ENCODE measurements at places on chromosomes 13 and 19.

GRCh38 chr13:42395086-42395821 lies 123.3 kb downstream of the AKAP11 start:
- DNase-seq, result peak; percentile 80

- no peak for DNase-seq
Measured at GRCh38 chr13:26515721-26516120, 41.8 kb upstream of the WASF3 start.

GRCh38 chr13:101703838-101704237 lies 251.4 kb downstream of the ITGBL1 start:
- DNase-seq, result no peak

DNA sequence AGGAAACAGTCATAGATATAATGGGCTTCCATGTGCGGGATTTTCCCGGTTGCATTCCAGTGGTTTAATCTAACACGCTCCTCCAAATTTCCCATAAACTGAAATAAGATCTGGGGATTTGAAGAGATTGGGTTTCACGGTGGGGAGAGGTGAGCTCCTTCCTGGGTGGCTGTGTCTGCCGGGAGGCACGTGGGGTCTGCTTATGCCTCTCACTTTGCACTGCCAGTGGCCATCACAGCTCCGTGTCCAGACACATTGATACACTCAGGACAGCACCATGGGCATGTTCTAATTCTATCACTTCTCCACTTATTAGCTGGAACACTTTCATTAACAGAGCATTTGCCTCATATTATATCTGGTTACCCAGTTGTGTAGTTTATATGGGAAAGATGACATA lies 73.4 kb downstream of the SOX1 start:
- DNase-seq, result no peak

DNA sequence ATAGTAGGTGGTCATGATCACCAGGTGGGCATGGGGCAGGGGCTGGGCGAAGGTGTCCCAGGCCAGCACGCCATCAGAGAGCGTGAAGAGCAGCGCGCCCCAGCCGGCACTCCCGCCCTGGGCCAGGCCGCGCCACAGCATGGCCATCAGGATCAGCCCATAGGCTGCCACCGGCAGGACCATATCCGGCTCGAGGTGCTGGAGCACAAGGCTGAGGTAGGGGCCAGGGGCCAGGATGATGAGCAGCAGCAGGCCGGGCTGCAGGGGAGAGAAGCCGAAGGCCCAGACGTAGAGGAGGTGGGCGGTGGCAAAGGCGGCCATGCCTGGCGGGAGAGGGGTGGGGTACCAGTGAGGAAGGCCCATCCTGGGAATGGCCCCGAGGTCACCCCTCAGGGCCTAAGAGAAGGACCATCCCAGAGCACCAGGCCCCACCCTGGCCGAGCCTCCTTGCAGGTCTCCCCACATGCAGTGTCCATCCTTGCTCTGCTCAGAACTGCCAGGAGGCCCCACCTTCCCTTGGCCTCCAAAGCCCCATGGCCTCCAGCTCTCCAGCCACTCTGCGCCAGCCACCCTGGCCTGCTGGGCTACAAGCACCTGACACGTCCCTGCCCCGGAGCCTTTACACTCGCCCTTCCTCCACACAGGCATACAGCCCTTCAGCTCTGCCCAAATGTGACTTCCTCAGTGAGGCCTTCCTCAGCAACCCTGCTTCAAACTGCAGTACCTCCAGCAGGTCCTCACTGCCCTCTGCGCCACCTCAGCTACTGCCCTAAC lies 1.1 kb downstream of the TMEM86B start:
- DNase-seq, result no peak

DNA sequence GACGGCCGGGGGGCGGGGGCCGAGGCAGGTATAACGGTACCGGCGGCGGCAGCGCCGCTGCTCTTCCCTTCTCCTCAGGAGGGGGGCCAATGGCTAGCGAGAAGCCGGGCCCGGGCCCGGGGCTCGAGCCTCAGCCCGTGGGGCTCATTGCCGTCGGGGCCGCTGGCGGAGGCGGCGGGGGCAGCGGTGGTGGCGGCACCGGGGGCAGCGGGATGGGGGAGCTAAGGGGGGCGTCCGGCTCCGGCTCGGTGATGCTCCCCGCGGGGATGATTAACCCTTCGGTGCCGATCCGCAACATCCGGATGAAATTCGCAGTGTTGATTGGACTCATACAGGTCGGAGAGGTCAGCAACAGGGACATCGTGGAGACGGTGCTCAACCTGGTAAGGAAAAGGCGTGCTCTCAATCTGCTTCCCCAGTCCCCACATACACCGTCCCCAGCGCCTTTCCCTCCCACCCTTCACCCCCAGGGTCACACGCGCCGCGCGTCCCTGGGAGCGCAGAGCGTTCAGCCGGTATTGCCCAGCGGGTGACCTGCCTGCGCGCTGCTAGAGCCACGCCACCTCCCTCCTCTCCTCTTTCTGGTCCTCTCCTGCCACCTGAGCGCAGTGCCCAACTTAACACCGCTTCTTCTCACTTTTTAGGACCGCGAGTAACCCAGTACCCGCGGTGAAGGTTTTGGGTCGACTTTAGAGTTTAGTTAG lies 814 bp downstream of the NBEA start:
- DNase-seq, result peak; percentile 58

DNA sequence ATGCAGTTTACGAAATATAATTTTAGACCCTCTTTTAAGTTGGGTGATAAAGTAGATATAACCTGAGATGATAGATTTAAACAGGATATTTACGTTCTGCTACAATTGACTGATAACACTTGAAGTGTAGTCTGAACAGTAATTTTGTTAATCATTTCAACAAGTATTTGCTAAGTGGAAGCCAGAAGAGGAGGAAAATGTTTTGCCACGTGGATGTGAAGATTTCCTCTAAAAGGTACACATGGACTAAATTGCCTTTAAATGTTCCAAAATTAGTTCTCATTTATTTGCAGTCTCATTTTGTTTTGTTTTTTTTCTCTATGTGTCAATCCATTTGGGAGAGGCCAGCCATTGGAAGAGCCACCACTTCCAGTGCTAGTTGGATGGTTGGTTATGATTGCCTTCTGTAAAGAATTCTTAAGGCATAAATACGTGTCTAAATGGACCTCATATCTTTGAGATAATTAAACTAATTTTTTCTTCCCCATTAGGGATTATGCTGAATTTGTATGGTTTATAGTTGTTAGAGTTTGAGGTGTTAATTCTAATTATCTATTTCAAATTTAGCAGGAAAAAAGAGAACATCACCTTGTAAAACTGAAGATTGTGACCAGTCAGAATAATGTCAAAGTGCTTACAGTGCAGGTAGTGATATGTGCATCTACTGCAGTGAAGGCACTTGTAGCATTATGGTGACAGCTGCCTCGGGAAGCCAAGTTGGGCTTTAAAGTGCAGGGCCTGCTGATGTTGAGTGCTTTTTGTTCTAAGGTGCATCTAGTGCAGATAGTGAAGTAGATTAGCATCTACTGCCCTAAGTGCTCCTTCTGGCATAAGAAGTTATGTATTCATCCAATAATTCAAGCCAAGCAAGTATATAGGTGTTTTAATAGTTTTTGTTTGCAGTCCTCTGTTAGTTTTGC lies 2.8 kb downstream of the MIR17HG start:
- no peak for DNase-seq

- peak; percentile 88 for DNase-seq
Measured at GRCh38 chr19:44988896-44989556, 12.2 kb upstream of the RELB start.
